Activated CD4-positive, alpha-beta T cell treated with anti-CD3 and anti-CD28 coated beads, Interleukin-2, amount 50 U/mL, for 16 hours (primary cell): ENCODE measurements at places on chromosomes 3 and 15.

- no peak for DNase-seq
Measured at GRCh38 chr3:122013448-122013925, 8.6 kb downstream of the ILDR1 start.

GRCh38 chr3:188064831-188065493 is 89.0 kb upstream of the LPP start:
- no peak for DNase-seq

DNA sequence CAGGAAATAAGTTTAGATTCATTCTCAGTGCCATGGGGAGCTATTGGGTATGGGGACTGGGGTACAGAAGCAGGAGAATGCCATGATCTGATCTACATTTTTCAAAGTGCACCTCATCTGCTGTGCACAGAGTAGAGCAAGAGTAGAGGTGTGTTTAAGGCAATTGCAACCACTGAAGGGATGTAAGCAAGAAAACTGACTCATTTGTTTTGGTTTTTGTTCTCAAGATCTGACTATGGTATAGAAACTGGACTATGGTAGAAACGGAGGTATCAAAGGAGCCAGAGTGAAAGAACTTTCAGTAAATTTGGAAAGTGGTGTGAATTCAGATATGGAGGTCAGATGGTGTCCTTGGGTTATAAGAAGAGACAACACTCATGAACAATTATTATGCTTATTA is 86.2 kb upstream of the CMSS1 start:
- no peak for DNase-seq

- no peak for DNase-seq
Measured at GRCh38 chr3:126834596-126835471, 130.8 kb downstream of the CHCHD6 start.

- peak; percentile 99 for DNase-seq
Measured at GRCh38 chr3:15601399-15602145, at the start of the genes BTD and HACL1. BTD (plus strand) TSS chr3:15601745; CDS start chr3:15635440, 33,695 bp downstream. HACL1 (minus strand) TSS chr3:15601569; CDS start chr3:15601463, 106 bp downstream.

DNA sequence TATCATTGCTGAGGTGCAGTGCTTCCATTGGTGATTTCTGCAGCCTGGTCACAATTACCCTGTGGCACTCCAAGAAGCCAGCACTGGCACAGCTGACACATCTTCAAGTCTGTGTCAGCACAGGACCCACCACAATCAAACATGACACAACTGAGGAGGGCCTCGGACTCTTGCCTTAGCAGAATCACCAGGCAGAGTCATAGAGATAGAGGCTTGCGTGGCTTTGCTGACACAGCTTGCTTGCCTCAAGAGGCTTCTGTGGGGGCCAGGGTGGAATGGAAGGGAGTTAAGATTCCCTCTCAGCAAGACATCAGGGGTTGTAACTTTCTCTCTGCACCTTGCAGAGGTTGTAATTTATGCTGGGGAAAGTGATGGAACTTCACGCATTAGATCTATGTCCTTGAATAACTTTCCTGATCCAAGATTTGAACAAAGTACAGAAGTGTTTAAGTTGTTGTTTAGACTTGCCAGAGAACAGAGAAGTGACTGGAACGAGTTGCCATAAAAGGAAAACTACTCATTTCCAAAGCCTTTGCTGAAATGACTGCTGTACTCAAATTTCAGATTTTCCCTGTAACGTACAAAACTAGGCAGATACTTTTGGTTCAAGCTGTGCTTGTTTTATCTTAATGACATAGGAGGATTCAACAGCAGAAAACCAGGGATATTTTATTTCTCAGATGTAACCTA is 170.7 kb downstream of the DIPK2A start:
- DNase-seq: no peak

- no peak for DNase-seq
Measured at GRCh38 chr3:194405766-194406165, 6.7 kb upstream of the GP5 start.

GRCh38 chr3:132898141-132898540 is 140.1 kb upstream of the TMEM108 start:
- DNase-seq: no peak

DNA sequence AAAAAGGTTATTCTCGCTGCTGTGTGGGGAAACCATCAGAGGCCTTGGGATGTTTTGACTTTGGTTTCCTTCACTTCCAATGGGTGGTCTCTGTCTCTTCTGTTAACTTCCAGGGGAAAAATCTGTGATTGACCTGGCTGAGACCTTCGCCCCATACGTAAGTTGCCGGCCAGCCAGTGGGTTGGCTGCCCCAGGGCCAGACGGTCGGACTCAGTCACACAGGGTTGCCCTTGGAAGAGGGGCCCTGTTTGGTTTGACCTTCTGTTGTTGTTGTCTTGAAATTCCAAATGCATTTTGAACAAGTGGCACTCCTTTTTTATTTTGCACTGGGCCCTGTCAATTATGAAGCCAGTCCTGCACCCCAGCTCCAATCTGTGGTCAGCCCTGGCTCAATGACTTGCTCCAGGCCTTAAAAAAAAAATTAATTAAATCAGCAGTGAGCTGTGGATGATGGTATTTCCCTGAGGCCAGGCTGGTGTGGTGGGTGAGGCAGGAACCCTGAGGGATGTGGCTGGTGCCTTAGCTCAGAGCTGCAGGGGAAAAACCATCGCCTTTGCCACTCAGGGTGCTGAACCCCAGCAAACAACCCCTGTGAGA is 4.5 kb downstream of the FAM107A start:
- no peak for DNase-seq

GRCh38 chr3:194277104-194277785 is 73.9 kb downstream of the CPN2 start:
- no peak for DNase-seq

GRCh38 chr3:140093742-140094141 is 158.8 kb downstream of the CLSTN2 start:
- no peak for DNase-seq

- no peak for DNase-seq
Measured at GRCh38 chr15:68592054-68592453, 13.3 kb downstream of the CORO2B start.

- DNase-seq: no peak
Measured at GRCh38 chr3:127783642-127784160, 38.6 kb downstream of the MGLL start.

DNA sequence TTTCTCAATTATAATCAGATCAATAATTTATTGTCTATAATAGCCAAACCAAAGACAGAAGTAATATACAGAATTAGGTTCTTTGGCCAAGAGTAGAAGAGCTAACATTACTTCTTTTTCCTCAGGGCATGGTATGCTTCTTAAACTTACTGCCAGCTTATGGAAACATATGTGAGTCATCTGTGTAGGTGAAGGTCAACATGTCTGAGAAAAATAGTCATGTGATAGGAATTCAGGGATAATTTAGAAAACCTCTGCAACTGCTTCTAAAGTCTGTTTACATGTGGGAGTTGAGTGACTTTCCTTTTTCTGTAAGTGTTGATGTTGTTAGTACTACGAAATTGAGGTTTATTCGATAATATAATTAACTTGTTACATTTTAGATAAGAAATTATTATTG is 19.2 kb upstream of the MAP6D1 start:
- peak; percentile 21 for DNase-seq

DNA sequence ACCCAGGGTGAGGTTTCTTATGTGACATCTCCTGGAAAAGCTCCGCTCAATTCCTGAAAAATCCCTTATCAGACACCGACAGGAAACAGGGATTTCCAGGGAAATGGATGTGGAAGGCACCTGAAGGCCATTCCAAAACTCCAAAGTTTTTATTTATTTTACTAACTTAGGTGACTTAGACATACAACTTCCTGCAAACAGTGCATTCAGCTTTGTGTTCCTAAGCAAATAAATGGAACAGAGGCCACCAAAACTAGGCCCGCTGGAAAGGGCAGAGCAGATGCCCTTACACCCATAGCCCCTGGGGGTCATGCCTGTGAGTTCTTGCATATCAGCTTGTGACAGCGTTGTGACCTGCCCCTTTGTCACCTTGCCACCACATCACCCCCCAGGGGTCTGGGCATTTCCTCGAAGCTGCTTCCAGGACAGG is 239.4 kb downstream of the XXYLT1 start:
- no peak for DNase-seq

DNA sequence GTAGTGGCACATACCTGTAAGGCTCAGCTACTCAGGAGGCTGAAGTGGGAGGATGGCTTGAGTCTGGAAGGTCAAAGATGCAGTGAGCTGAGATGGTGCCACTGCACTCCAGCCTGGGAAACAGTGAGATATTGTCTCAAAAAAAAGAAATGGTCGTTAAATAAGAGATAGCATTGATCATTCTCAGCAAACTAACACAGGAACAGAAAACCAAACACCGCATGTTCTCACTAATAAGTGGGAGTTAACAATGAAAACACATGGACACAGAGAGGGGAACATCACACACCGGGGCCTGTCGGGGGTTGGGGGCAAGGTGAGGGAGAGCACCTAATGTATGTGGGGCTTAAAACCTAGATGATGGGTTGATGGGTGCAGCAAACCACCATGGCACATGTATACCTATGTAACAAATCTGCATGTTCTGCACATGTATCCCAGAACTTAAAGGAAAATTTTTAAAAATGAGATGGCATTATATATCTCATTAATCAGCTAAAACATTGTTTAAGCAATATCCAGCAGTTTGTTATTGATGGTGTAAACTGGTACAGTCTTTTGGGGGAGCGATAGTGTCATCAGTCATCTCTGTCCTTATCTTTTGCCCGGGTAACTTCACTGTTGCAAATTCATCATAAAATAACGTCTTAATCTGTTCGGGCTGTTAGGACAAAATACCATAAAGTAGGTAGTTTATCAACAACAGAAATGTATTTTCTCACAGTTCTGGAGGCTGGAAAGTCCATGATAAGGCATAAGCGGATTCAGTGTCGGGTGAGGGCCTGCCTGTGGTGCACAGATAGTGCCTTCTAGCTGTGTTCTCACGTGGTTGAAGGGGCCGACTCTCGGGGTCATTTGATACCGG is 1.7 kb upstream of the MAN2A2 start:
- DNase-seq: no peak

DNA sequence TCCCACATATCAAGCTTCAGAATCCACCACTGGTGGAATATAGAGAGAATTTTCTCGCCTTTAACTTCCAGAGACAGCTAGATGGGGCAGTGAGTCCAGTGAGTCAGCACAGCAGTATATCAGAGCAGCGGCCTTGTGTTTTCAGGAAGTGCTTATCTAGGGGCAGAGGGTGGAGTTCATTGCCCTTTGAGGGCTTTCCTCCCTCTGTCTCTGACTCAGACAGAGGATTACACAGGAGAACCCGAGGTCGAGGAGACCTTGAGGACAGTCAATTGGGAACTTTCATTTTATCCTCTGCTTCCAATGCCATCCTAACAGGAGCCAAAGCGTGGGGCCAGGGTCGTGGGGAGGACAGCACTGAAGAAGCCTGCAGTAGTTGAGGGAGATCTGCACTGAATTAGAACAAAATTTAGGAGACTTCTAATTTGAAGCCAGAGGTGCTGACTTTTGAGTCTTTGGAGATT is 109.6 kb upstream of the UMPS start:
- DNase-seq: peak; percentile 61

- no peak for DNase-seq
Measured at GRCh38 chr15:55615445-55615844, 27.3 kb upstream of the PYGO1 start.

DNA sequence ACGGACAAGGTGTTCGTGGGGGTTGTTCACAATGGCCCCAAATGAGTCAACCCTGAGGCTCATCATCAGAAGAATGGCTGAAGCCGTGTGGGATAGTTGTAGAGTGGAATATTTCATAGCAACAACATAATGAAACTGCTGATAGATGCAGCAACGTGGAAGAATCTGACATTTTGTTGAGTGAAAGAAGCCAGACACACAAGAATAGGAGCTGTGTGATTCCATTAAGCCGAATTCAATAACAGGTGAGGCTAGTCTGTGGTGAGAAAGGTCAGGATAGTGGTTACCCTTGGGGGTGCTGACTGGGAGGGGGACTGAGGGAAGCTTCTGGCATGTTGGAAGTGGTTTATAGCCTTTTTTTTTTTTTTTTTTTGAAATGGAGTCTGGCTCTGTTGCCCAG is 144.0 kb downstream of the SMAD6 start:
- DNase-seq: no peak

- DNase-seq: no peak
Measured at GRCh38 chr15:89625716-89626115, 29.6 kb downstream of the KIF7 start.

GRCh38 chr3:170909129-170909903 is 879 bp upstream of the EIF5A2 start:
- no peak for DNase-seq

DNA sequence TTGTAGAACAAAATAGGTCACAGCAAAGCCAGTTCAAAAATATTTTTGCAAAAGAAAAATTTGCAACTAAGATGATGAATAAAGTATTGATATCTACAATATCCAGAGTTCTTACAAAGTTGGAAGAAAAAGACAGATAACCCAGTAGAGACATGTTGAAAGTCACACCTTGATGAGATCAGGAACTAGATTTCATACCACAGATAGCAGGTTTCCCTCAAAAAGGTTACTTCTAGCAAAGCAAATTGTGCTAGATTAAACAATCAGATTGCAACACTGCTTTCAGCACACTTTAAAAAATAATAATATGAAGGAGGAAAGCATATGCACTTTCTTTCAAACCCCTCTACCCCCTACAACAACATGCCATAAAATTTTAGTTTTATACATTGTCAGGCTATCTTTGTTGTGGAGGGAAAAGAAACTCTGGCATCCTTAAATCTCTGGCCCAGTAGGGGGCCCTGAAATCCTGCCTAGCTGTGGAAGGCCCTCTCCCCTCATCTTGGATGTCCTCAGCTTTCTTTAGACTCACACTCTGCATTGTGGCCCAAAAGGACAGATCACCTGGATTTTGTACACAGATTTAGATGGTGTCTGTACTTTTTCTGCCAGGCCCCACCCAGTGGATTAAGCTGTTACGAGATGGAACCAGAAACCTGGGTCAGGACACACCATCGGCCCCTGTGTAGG is 50.9 kb downstream of the CCR3 start:
- DNase-seq: no peak

- peak; percentile 75 for DNase-seq
Measured at GRCh38 chr3:152222327-152222726, 46.4 kb upstream of the MBNL1 start.

GRCh38 chr3:27368831-27369607 is at the start of gene NEK10:
NEK10 (minus strand) TSS chr3:27369383; CDS start chr3:27352882, 16,501 bp downstream.
- DNase-seq: peak; percentile 93

DNA sequence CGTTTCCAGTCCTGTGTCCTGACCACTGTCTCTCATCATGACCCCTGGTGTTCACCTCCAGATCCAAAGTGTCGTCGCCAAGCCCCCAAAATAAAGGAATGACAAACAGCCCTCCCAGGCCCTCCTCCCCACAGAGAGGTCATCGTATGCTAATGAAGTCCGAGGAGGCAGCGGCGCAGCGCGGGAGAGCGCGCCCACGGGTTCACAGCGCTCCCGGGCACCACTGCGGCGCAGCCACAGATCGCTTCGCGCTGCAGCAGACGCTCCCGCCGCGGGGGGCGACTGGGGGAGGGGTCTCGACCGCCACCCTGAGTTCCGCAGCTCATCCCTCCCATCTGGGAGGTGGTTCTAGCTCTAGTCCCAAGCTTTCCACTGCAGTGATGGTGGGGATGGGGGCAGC is 1.3 kb downstream of the DGKG start:
- DNase-seq: no peak

DNA sequence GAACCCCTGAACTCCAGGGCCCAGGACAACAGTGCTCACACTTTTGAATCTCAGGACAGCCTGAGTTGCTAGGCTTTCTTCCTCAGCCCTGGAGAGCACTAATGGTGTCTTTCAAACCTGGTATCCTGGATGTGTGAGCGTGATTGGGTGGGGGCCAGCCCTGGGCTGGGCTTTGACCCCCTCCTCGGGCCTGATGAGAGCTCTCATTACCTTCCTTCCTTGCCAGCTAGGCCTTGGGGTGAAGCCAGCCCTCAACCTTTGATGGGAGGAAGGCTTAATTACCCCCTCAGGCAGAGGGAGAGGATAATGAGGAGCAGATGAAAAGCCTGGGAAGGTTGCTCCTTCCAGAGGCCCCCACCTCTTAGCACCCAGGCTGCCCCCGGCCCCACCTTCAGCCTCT is 31.1 kb upstream of the INSYN1 start:
- no peak for DNase-seq
